ENCODE measurements at places on chromosomes 1 and 21.

GRCh38 chr1:166915042-166915441, 39.0 kb upstream of the TADA1 start:
- no peak for DNase-seq

DNA sequence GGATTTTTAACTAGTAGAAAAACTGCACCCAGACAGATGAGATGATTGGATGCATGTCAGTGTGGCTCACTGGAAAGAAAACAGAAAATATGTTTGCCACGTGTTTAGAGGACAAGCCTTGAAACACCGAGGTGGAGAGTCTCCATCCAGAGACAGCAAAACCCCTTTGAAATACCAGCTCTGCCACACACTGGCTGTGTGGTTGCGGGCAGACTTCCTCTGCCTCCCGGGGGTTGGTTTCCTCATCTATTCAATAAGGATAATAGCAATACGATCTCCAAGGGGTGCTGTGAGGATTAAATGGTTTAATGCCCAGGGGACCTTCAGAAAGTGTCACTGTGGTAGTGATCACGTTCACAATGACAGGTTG, 67.2 kb upstream of the PARP1 start:
- no peak for DNase-seq

GRCh38 chr1:168001213-168001612, 64.3 kb upstream of the MPC2 start:
- no peak for DNase-seq

- DNase-seq = no peak
Measured at GRCh38 chr1:235052067-235053008, 76.3 kb downstream of the TOMM20 start.

DNA sequence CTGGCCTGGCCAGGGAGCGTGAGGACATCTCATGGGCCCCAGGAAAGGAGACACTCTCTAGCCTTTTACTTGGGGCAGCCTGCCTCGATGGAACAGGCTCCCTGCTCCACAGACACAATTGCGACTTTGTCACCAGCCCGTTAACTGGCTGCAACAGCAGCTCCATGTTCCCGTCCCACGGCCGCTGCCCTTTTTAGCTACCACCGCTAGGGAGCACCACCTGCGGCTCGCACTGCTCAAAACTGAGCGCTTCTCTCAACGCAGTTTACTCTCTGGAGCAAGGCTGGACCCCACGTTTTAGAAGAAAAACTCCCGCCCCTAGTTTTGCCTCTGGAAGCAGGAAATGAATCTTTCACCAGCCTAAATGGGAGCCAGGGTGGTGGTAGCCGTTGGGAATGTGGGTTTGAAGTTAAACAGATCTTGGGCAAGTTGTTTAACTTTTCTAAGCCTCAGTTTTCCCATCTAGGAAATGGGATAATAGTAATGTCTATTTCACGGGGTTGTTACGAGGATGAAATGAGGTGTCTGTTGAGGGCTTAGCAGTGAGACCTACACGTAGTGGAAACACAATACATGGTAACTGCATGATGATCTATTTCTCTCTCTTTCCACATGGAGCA, 3.5 kb upstream of the LRRC38 start:
- DNase-seq = no peak

GRCh38 chr1:195097316-195097715, 1510.9 kb downstream of the KCNT2 start:
- DNase-seq = no peak

DNA sequence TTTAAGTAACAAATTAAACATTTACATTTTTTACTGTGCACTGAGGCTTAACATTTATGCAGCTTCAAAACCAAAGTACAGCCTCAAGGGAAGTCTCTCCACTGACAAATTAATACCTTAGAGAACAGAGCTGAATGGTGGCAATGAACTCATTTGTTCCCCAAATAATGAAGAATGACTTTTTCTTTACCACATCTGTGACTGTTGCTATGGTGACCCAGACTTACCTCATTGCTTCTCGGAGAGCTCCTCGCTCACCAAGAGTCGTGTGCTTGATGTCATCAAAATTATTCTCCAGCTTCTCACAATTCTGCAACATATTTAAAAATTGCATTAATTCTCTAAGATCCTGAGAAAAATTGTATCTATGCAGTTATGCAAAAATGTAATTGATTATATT, 92.9 kb downstream of the DPYD start:
- no peak for DNase-seq

DNA sequence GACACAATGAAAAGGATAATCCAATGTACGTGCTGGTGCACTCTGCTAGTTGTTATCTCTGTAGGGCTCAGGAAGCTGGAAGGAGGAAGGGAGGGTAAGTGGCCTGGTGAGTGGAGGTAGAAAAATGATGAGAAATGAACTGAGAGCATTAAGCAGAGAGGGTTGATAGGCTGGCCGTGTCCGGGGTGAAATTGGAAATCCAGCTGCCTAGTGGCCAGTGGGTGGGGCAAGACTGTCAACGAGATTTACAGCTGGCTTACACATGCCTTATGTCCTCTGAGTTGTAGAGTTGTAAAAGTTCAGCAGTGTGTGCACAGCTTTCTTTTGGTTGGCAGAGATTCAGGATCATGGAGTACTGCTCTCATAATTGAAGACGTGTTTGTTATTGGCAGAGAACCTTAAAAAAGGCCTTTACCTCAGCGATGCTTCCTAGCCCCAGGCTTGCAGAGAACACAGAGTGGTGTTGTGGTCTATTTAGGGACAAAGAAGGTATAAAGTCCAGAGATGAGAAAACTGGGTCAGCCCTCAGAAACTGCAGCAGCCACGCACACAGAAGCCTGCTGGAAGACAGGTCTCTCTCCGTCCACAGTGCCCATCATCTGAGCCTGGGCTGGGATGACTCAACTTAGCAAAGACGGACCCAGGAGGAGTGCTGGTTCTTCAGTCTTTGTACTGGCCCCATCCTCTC, 132.4 kb downstream of the EDEM3 start:
- no peak for DNase-seq

DNA sequence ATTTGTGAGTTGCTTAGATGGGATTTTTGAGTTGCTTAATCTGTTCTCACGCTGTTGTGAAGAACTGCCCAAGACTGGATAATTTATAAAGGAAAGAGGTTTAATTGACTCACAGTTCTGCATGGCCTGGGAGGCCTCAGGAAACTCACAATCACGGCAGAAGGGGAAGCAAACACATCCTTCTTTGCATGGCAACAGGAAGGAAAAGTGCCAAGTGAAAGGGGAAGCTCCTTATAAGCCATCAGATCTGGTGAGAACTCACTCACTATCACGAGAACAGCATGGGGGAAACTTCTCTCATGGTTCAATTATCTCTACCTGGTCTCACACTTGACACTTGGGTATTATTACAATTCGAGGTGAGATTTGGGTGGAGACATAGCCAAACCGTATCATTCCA, 10.3 kb downstream of the CLIC6 start:
- no peak for DNase-seq

GRCh38 chr21:37940691-37941090, 24.4 kb upstream of the KCNJ6 start:
- DNase-seq = no peak

- DNase-seq = no peak
Measured at GRCh38 chr1:221527302-221527701, 214.6 kb downstream of the DUSP10 start.

DNA sequence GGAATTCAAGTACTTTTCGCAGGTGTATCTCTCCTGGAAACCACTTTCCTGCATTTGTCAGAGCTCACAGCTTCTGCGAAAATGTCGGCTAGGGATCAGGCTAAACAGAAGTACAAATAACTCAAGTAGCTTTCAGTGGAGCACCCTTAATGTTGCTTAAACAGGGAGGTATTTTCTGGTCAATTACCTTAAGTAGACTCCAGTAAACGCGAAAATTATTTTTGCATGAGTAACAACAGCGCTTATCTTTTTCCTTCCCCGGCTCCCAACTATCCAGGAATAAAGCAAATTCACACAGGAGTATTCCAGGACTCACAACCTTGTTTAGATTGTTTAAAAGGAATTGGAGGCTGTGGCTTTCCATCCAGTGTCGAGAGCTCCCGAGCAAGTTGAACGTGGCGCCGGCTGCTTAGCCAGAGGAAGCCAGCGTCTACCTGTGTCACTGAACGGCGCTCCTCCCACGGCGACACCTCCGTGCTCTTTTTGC, 7.3 kb upstream of the SIM2 start:
- DNase-seq = no peak

DNA sequence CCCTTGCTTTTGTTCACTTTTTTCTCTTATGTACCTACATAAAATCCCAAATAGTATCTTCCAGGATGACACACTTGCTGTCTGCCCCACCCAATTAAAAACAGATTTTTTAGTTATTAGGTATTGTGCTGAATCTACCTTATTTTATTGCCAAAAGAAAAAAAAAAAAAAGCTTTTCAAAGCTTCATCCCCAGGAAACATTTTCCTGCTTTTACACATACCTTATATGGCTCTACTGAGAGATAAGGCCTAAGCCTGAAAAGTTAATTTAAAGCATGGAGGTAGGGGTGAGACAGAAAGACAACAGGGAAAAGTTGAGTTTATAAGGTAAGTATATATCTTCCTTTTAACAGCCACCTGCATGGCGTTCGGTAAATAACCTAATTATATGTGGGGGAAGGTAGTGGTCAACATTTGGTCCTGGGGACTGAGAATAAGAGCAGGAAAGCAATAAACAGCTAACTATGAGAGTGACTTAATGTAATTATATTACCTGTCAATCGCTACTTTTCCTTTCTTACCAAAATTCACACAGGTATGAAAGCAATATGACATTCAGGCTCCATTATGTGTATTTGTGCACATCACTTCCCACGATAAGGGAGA, 54.6 kb upstream of the BOLA1 start:
- no peak for DNase-seq

GRCh38 chr1:156492013-156492590, 8.5 kb downstream of the MEF2D start:
- no peak for DNase-seq

- no peak for DNase-seq
Measured at GRCh38 chr1:71304125-71304524, 223.3 kb upstream of the ZRANB2 start.

DNA sequence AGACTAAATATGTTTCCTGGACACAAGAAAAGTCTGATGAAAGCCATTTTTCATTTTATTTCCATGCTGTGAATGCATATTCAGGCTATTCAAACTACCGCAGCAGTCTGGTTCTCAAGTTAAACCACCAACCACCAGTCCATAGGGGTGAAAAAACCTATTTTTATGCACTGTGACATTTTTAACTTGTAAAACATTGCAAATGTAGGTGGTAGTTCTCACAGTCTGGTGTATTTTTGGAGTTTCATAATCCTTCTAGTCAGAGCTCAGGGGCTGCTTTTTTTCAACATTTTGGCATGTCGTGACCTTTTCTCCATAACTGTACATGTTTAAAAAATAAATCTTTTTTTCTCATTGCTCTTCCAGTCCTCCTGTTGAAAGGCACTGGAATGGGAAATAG, 907.6 kb upstream of the ADGRL2 start:
- no peak for DNase-seq

GRCh38 chr1:53521924-53522552, 62.8 kb downstream of the DMRTB1 start:
- DNase-seq = no peak

GRCh38 chr1:2644171-2644570, 11.4 kb upstream of the MMEL1 start:
- DNase-seq = no peak

GRCh38 chr1:47241114-47242113, 9.4 kb upstream of the TAL1 start:
- DNase-seq = no peak

DNA sequence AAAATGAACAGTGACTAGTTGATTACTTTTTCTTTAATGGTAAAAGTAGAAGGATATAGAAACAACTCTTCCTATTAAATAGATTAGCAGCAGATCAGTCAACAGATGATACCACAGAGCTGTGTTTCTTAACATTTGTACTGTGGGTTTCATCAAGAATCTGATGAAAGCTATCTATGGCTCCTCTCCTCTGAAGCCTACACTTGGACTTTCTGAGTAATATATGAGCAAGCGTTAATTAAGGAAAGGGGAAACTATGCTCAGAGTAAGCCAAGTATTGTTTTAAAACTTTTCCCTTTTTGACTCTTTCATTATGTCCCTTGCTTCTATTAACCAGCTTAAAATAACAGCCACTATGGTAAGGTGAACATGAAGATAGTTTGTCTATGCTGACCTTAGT, 10.8 kb downstream of the ARID4B start:
- DNase-seq = no peak

GRCh38 chr21:31107176-31107785, 69.0 kb upstream of the KRTAP19-8 start:
- DNase-seq = no peak

- DNase-seq = no peak
Measured at GRCh38 chr21:35528116-35529042, 479.3 kb upstream of the RUNX1 start.

DNA sequence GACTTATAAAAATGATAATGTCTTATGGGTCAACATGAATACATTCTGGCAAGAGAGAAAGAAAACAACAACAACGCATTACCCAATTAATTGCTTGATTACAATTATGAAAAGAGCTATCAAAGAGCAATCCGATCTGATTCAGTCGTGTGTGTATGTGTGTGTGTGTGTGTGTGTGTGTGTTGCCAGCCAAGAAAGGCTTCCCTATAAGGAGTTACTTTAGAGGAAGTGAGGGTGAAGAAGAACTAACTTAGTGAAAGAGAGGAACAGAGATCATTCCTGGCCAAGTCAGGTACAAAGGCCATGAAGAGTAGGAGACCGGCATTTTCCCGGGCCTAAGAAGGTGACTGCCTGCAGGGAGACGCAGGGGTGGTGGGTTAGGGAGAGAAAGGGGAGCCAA, 9.4 kb downstream of the TMEM35B start:
- DNase-seq = no peak

- DNase-seq = no peak
Measured at GRCh38 chr21:17191346-17191993, 321.4 kb upstream of the CXADR start.

DNA sequence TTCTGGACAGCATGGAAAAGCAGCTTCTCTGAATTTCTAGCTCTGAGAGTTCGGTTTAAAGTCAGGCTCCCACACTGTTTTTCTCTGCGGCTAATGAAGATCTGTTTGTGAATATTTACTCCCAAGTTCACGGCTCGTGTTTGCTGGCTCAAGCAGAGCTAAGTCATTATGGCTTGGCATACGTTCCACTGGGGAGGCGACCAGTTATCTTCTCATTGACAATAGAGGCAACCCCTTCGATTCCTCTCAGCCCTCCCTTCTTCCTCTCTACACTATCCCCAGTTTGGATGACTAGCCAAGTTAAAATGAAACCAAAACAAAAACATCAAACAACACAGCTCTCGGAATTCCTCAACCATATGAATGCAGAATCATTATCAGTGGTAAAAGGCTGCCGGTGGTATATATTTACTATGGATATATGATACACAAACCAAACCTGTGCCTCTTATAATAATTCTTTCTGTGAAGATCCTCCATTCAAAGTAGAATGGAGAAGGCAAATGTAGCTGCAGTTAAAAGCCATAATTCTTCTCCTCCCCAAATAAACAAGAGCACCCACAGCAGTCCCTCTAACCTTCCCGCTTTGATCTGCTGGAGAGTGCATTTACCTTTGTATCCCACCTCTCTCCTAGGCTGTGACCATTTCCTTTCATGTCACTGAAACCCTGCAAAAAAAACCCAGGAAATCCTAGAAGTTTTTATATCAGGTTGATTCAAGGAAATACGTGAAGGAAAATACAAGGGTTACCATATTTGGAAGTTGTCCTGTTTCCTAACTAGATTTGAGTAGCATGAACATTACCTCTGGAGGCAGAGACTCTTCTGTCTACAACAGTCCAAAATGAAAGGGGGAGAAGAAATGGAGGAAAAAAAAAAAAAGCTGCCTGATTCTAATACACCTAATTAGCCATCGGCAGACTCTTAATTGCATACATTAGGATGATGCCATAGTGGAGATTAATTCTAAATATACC, 108.3 kb upstream of the USH2A start:
- no peak for DNase-seq

- no peak for DNase-seq
Measured at GRCh38 chr1:209822706-209823105, 5.1 kb upstream of the UTP25 start.

Measured in activated gamma-delta T cell treated with anti-CD3 and anti-CD28 coated beads, Interleukin-2, amount 50 U/mL, for 16 hours (primary cell).